GM06990 (cell line): ENCODE measurements at places on chromosomes 13 and 19.

- DNase-seq: no peak
Measured at GRCh38 chr13:113931841-113932459, 41.9 kb downstream of the C13orf46 start.

DNA sequence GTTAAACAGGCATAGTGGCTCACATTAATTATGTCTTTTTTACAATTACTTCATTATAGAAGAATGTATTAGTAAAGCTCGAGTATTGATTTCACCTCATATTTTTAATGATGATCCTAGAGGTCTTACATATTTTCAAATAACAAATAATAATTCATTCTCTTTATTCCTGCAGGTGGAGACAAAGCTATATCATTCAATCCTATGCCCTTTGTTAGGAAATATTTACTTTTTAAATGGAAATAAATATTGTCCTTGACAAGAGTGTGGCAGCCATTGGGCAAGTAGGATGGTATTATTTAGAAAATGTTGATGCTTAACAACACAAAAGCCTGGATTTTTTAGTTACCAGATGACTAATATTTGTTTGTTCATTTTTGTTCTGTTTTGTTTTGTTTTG is 127.6 kb downstream of the COG6 start:
- DNase-seq: no peak

- no peak for DNase-seq
Measured at GRCh38 chr13:101230271-101230890, 185.9 kb downstream of the NALCN start.

DNA sequence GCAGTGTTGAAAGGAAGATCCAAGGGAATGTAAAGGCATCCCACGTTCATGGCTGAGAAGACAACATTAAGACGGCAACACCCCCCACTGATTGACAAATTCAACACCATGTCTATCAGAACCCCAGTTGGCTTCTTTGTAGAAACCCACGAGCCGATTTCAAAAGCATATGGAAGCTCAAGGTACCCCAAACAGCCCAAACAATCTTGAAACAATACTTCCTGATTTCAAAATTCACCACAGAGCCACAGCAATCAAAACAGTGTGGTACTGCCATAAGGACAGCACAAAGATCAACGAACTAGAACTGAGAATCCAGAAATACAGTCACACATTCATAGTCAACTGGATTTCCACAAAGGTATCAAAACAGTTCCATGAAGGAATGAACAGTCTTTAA is 6.2 kb downstream of the MIER2 start:
- DNase-seq: no peak

DNA sequence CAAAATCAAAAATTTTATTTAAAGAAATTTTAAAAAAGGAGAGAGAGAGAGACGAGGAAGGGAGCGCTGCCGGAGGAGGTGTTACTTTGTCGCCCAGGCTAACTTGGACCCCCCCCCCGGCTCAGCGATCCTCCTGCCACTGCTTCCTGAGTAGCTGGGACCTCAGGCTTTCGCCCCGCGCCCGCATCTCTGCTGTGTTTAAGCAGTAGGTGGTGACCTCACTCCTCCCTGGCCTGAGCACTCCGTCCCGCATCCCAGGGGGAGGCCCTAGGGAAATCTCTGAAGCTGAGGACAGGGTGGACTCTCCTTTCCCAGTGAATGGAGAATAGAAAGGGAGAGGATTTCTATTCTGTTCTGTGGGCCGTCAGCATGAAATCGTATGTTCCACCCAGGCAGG is 485 bp upstream of the ZNF845 start:
- DNase-seq: no peak

GRCh38 chr13:79937311-79937710 is 403.6 kb downstream of the SPRY2 start:
- DNase-seq: no peak

- no peak for DNase-seq
Measured at GRCh38 chr19:38444026-38444425, 10.5 kb downstream of the RYR1 start.

GRCh38 chr13:99367106-99367616 is 60.0 kb upstream of the GPR183 start:
- DNase-seq: no peak

- DNase-seq: no peak
Measured at GRCh38 chr19:49165865-49166301, 8.3 kb downstream of the TRPM4 start.

DNA sequence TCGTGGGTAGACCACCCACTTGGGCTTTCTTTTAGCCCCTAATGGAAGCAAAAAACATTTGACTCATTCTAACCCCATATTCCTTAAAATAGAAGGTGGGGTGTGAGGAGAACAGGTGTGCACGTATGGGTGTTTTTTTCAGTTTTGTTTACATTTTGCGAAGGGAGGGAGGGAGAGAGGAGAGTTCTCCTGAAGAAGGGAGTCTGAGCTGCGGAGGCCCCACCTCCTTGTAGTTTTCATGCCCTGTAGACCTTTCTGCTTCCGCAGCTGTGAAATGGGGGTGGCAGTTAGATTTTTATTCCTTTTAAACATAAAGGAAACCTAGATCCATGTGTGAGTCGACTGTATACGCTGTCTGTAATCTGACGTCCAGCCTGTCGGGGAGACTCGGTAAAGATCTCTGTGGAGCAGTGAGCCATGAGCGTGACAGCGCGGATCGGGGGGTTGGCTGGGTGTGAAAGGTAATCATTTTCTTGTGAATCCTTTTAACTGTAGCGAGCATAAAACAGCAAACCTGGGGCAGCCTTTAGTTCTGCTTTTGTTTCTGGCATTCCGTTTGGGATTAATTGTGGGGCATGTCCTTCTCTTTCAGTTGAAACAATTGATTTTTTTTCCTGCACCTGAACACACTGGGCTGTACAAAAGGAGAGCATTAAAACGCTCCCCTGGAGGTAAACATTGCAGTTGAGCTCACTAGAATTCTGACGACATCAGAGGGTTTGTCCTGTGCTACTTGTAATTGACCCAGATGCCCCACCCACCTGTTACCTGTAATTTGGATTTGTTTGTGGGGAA is 2.3 kb downstream of the UPF1 start:
- DNase-seq: no peak
